Naive thymus-derived CD4-positive, alpha-beta T cell (primary cell): ENCODE measurements at places on chromosomes 5 and 9.

- no peak for DNase-seq
Observed at GRCh38 chr5:62369039-62369438, 34.7 kb downstream of the DIMT1 start.

- DNase-seq, result no peak
Observed at GRCh38 chr5:35246411-35246810, 16.1 kb upstream of the PRLR start.

DNA sequence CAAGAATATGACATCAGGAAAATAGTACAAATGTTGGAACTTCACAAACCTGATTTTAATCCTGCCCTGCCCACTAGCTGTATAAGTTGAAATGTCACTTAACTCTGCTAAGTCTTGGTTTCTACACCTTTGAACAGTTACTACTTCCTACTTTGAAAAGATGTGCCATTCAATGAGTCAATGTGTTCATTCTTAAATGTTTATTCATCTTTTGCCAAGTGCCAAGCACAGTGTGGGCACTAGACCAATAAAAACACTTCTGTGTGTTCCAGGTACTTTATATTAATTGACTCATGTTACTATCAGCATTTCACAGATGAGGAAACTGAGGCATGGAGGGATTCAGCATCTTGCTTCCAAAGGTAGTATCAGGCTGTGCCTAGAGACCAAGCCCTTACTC lies 12.8 kb downstream of the PDCL start:
- no peak for DNase-seq

DNA sequence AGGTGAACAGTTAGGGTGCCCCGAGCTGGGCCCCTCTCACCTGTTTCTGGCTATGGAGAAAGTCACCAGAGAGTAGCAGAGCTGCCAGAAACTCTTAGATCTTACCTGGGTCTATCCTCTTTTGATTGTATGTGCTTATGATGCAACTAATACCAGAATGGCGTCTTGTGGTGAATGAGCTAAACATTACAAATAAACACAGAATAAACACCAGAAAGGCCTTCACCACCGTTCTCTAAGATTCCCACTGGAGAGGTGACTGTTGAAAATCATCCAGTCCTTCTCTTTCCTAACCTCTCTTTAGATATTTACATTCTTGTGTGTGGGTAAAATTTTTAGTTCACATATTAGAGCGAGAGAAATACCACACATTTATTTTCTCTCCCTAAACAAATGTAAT lies 241.7 kb upstream of the GAS1 start:
- no peak for DNase-seq

- peak; percentile 42 for DNase-seq
Observed at GRCh38 chr5:132225165-132226032, 2.3 kb downstream of the P4HA2 start.

DNA sequence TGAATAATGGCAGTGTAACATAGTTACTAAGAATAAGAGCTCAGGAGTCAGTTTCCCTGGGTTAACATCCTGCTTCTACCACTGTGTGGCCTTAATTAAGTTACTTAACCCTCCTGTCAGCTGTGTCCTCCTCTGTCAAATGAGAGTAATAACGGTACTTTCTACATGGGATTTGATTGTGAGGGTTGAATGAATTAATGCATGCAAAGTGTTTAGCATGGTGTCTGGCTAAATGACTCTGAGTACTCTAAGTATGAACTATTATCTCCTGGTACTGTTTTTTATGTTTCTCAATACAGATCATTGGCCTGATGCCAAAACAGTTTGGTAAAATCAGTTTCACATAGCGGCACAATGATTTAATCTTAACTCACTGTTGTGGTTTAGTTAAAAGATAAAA lies 19.6 kb downstream of the ZNF131 start:
- no peak for DNase-seq

DNA sequence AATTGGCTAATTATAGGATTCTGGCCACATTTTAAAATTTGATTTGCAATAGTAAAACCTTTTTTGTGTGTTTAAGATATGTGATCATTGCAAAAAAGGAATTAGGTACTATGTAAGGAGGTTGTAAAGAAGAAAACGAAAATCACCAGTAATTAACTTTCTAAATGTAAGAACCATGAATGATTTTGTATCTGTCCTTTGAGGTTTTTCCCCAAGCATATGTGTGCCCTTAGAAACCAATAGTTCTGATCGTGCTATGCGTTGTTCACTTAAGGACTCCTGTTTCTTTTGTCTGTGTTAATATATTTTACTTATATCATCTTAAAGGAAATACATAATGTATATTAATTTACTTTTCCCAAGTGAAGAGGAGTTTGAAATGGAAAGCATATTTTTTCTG lies 410.2 kb downstream of the PSAT1 start:
- no peak for DNase-seq

DNA sequence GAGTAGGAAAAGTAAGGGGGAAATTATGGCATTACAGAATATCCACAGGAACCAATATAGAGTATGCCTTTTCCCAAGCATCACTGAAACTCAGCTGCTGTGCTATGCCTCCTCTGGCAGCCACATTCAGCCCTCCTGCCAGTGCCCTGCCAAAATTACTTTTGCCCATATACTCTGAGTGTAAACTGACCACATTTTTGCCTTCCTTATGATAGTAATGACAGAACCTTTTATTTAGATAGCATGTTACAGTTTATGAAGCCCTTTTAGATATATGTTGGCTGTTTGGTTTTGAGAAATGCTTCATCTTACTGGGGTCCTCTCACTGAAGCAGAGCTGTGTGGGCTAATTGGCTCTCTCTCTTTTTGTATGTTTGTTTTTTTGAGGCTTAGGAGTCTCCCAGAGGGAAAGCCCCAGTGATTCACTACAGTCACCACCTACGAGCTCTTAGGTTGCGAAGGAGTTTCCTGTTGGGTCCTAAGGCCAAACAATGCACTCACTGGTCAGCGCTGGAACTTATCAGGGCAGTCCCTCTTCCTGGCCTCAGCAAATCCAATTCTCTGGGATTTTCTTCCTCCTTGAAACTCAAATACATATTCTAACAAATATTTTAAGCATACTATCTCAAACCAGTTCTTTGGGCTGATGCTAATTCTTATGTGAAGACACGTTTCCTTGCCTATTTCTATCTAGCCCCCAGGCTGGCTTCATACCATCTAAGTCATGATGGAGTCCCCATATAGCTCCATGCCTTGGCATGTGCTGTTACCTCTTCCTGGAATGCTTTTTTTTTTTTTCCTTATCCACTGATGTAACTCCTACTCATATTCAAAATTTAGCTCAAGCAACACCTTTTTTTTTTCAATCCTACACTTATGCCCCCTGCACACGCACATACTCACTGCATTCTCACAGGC lies 3.7 kb downstream of the PHF24 start:
- DNase-seq, result no peak

DNA sequence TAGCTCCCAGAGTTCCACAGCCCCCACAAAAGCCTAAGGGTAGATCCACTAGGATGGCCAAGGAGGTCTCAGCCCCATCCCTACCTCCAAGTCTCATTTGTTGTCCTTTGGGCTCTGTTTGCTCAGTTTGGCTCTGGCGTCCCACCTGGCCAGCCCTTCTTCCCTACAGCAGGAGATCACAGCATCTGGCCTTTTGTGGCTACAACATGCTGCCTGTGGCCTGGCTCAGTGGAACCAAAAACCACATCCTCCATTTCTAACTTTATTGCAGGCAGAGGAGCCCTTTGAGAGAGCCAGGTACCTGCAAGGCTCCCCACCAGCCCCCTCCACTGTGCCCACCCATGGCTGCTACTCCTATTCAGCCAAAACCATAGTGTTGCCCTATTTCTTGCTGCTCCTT lies 11.4 kb downstream of the JADE2 start:
- no peak for DNase-seq

GRCh38 chr5:136103118-136103517 lies 29.5 kb upstream of the SMAD5 start:
- DNase-seq, result no peak

DNA sequence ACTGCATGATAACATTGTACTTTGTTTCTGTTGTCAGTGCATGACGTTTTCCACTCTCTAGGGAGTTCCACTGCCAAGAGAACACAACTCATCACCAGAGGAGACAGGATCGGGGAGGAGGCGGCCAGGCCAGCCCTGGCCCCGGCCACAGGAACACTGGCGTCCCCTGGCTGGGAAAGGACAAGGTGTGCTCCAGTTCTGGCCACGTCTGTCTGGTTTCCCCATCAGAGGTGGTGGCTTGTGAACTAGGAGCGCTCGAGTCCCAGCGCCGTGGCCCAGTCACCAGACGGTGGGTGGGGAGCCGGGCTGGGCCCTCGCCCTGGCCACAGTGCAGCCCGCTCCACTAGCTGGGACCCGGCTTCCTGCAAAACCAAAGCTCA lies 211.9 kb upstream of the IRX4 start:
- DNase-seq, result no peak

DNA sequence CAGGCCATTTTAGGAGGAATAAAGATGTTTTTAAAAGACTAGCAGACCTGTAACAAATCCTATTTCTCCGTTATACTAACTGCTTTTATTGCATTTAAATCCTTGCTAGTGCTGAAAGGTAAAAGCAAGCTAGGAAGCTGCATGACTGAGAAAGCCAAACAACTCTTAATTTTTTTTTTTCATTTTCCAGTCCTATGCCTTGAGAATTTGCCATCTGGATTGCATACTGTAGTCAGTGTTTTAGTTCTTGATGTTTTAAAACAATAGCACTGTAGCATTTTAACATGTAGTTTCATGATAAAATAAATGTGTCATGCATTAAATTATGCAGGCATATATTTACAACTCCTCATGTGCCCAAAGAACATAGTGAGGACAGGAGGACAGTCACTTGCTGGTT lies 108.4 kb upstream of the FGF10 start:
- DNase-seq, result no peak

DNA sequence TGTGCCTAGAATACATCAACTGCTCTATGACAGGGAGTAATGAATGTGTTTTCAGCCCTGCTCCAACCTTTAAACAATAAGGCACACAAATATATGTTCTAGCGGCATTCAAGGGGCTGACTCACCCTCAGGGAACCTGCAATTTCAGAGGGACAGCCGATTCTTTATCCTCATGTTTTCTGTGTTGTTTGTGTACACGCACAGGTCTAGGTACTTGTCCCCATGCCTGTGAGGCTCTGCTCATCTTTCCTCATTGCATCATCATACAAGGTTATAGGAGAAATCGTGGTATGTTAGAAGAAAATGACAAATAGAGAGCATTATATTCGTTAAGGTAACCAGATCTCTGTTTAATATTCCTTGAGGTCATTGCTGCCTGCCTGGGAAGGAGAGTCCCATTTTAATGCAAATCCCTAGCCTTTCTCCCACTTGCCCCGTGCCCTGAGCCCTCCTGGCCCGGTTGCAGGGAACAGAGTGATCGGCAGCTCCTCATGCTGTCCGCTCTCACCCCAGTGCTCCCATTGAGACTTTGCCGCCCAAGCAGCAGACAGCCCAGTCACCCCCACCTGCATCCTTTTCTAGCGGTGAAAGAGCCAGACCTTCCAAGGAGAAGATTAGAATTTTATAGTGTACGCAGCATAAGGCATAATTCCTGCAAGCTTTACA lies 14.6 kb downstream of the MAP1B start:
- DNase-seq, result no peak

GRCh38 chr5:56612759-56613158 lies 202.6 kb upstream of the MAP3K1 start:
- no peak for DNase-seq

DNA sequence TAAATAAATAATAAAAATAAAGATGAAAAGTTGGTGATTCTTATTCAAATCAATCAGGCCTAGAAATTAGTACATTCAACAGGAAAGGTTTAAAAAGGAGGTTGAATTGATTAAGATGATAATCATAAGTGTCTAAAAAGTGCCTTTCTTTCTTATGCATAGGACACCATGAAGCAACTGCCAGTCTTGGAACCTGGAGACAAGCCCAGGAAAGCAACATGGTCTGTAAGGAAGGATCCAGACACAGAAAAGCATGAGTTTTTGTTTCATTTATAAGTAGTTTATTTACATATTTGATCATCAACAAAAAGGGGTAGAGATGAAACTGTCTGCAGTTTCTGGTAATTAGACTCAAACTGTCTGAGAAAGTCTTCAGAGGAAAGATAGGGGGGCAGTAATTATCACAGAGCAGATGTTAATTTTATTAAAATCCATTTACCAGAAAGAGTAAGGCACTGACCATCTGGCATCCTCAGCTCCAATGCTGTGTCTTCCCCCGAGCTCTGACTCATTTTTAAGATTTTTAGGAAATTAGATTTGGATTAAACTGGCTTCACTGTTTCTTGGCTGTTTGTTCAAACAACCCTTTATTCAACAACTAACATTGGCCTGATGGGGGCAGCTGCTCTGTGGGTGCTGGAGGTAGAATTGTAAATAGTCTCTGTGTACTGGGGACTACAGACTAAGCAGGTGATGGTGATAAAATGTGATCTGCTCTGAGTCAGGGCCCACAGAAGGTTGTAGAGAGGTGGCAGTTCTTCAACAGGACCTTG lies 2.7 kb downstream of the RABEPK start:
- DNase-seq, result no peak

DNA sequence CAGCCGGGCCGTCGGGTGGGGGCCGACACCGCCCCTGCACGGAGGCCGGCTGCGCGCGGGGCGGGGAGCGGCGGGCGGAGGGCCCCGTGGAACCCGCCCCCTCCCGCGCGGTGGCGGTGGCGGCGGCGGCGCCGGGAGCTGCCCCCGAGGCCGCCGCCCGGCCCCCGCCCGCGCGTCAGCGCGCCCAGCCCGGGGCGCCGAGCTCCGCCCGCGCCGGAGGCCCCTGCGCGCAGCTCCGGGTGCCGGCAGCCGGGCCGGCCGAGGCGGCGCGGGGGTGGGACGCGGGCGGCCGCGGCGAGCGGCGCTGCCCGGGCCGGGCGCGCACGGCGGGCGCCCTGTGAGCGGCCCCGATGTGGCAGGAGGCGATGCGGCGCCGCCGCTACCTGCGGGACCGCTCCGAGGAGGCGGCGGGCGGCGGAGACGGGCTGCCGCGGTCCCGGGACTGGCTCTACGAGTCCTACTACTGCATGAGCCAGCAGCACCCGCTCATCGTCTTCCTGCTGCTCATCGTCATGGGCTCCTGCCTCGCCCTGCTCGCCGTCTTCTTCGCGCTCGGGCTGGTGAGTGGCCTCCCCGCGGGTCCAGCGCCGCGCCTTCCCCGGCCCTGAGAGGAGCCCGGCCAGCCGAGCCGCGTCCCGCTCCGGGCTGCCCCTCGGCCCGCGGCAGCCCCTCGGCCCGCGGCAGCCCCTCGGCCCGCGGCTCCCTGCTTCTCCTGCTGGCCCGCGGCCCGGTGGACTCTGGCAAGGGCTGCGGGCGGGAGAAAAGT lies at the start of gene ADCY2:
Gene ADCY2, plus strand, starts transcription at position 192 of the 766 bp plus-strand sequence. Its CDS starts 159 bp downstream, at position 351.
- DNase-seq, result no peak

- no peak for DNase-seq
Observed at GRCh38 chr5:66368811-66369210, 224.7 kb downstream of the SREK1 start.

GRCh38 chr9:88577256-88578120 lies 42.5 kb downstream of the NXNL2 start:
- no peak for DNase-seq

DNA sequence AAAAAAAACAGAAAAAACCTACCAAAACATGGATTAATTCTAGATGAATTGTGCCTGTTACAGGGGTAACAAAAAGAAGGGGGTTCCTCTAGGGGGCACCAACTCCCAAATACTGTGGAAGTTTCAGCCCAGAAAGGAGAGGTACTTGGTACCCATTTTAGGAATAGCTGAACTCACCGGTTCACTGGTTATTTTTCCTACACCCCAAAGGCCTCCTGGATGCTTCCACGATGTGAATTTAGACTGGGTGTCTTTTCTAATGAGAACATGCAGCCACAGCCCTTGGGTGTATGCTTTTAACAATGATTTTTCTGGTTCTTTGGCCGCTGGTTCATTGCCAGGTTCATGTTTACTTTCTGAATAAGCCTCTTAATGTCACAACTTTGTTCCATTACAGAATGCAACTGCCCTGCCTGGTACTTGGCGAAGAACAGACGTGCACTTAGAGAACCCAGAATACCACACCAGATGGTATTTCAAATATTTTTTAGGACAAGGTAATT lies 46.7 kb downstream of the GARNL3 start:
- peak; percentile 36 for DNase-seq
